ENCODE measurements at places on chromosomes 16 and 17. TPM values are rescaled to one million over a fixed set of nuclear protein-coding genes. Genes with fewer than 3 reads are reported as not detected.

Gene MED9
- 7.7 TPM for total RNA-seq

Gene CLUH
- 33.5 TPM for total RNA-seq

Gene NFE2L1
- 250 TPM for total RNA-seq

Gene KRT34
- not detected for total RNA-seq

Gene ZNF469
- total RNA-seq, result 1.9 TPM

GRCh38 chr17:56737421-56738161 lies 96.1 kb downstream of the C17orf67 start:
- DNase-seq, result no peak

- DNase-seq, result no peak
Measured at GRCh38 chr16:86818671-86819532, 240.6 kb downstream of the FOXL1 start.

- peak; percentile 74 for DNase-seq
Measured at GRCh38 chr16:89408315-89408714, 82.0 kb downstream of the ANKRD11 start.

- DNase-seq, result no peak
Measured at GRCh38 chr16:80318107-80318506, 222.7 kb upstream of the DYNLRB2 start.

DNA sequence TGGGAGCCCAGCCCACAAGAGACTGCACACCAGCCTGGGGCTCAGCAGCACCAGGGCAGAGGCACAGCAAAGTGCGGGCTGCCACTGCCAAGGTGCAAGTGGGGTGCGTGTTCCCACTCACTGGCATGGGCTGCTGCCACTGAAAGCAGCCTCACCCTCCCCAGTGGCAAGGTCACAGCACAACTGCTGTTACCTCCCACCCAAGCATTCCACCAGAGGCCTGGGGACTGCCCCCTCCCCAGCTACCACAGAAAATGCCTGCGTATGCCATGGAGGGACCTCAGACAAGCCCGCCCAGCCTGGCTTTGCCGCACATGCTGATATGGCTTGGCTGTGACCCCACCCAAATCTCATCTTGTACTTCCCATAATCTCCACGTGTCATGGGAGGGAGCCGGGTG lies 33.1 kb downstream of the MEAK7 start:
- peak; percentile 55 for DNase-seq

- DNase-seq, result no peak
Measured at GRCh38 chr17:39246274-39246673, 20.5 kb upstream of the STAC2 start.

DNA sequence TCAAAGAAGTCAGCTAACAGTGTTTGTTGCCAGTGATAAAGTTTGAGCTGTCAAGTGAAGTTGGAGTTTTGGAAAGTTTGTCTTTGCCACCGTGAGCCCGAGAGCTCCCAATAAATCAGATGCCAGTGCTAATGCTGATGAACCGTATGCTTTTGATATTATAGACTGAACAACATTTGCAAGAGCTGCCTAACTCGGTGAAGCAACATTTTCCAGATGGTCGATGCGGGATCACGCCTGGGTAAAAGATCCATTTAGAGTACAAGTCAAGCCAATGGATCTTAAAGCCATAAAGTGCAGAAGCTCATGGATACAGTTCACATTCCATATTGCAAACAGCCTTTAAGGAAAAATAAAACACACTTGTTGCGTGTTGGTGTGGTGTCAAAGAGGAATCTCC lies 9.6 kb downstream of the BANP start:
- no peak for DNase-seq

DNA sequence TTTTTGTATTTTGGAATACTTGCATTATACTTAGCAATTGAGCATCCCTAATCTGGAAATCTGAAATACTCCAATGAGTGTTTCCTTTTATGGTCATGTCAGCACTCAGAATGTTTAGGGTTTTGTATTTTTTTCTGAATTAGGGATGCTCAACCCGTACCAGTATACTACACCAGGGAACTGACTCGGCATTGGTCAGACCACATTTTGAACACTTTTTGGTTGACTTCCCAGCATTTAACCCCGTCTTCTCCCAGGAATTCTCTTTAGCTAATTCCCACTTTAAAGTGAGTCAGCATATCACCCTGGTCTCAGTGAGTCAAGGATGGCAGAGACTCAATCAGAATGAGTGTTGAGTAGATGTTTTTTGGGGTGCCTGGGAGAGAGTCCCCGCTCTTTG lies 177.9 kb downstream of the SPECC1 start:
- no peak for DNase-seq

DNA sequence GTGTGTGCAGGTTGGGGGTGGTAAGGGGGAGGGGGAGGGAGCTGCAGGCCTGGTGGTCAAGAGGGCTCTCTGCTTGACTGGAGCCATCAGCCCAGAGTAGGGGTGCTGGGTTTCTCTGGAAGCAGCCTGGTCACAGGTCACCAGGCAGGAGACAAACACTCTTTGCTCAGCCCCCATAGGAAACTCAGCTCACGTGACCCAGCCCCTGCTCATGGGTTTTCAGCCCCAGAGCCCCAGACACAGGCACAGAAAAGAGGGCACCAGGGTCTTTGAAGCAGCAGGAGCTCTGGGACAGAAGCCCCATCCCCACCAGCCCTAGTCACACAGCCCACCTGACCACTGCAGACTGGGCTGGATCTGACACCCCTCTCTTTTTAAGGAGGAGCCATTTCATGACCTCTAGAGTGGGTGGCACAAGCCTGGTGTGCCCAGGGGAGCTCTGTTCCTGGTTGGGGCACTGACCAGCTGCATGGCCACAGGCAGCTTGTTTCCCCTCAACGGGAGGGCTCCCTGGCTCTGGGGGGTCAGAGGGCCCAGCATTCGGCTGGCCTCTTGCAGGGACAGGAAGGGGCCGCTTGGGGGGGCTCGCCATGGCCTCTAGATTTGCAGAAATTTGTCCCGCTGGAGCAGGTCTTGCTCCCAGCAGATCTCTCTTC lies 13.8 kb upstream of the CD79B start:
- DNase-seq, result no peak

- DNase-seq, result peak; percentile 84
Measured at GRCh38 chr17:74671031-74671771, 41.5 kb downstream of the CD300LF start.

- DNase-seq, result peak; percentile 47
Measured at GRCh38 chr17:17027442-17028058, 14.7 kb upstream of the MPRIP start.

- DNase-seq, result no peak
Measured at GRCh38 chr17:49916854-49917515, 52.0 kb upstream of the DLX4 start.

- DNase-seq, result peak; percentile 83
Measured at GRCh38 chr17:78179372-78179771, 7.5 kb downstream of the TK1 start.

- no peak for DNase-seq
Measured at GRCh38 chr17:61372436-61372835, 27.2 kb upstream of the TBX2 start.

DNA sequence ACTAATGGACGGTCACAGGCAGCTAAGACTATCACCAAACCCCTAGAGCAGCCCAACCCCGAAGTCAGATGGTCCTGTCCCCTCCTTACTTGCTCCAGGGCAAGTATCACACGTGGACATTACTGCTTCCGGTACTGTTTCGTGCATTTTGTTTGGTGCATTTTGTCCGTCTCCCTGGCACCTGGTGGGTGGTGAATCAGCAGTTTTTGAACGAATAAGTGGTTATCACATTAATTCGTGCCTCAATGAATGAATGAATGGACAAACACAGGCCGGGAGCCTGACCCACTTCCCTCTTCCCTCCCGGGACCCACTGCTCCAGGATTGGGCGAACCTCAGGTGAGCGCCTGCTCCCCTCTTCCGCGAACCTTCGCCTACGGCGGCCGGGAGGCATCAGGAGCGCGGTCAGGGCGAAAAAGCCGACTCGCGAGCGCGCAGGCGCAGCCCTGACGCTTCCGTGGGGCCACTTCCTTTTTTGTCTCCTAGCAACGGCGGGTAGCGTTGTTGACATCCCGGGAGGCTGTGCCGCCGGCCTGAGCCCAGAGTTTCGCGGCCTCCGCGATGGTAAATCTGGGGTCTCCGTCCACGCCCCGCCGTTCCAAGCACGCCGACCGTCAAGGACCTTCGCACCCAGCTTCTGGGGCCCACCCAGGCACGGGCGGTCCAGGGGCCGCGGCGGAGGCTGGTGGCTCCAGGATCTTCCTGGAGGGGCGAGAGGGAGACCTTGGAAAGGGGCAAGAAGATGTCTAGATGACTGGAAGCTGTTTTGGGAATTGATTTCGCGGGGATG lies at the start of gene DYNLRB2:
Gene DYNLRB2 (plus strand): TSS at position 478 of the 790 bp plus-strand sequence. CDS start 84 bp downstream, at position 562.
- DNase-seq, result peak; percentile 97

GRCh38 chr17:49108318-49108717 lies 24.3 kb upstream of the B4GALNT2 start:
- DNase-seq, result no peak

DNA sequence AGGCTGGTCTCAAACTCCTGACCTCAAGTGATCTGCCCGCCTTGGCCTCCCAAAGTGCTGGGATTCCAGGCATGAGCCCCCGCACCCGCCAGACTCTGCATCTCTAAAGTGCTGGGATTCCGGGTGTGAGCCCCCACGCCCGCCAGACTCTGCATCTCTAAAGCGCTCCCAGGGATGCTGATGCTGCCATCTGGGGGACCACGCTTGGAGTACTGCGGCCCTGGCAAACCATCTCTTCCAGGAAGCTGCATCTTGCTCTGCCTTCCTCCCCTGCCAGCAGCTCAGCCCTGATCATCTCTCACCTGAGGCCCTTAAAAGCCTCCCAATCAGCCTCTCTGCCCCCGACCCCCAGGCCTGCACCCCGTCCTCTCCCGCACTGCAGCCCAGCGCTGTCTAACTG lies 4.1 kb downstream of the CEP295NL start:
- no peak for DNase-seq

GRCh38 chr16:53111078-53111791 lies 56.4 kb downstream of the CHD9 start:
- DNase-seq, result no peak

GRCh38 chr17:39759204-39759603 lies 21.5 kb downstream of the GRB7 start:
- no peak for DNase-seq

All from aorta (tissue), 5 donors.